ENCODE measurements at places on chromosomes 11 and 22.

- DNase-seq: no peak
Measured at GRCh38 chr22:43446916-43447315, 35.1 kb downstream of the MPPED1 start.

GRCh38 chr11:126893796-126894195, 106.8 kb downstream of the KIRREL3 start:
- no peak for DNase-seq

GRCh38 chr22:17012267-17012666, 4.2 kb upstream of the GAB4 start:
- DNase-seq: no peak

DNA sequence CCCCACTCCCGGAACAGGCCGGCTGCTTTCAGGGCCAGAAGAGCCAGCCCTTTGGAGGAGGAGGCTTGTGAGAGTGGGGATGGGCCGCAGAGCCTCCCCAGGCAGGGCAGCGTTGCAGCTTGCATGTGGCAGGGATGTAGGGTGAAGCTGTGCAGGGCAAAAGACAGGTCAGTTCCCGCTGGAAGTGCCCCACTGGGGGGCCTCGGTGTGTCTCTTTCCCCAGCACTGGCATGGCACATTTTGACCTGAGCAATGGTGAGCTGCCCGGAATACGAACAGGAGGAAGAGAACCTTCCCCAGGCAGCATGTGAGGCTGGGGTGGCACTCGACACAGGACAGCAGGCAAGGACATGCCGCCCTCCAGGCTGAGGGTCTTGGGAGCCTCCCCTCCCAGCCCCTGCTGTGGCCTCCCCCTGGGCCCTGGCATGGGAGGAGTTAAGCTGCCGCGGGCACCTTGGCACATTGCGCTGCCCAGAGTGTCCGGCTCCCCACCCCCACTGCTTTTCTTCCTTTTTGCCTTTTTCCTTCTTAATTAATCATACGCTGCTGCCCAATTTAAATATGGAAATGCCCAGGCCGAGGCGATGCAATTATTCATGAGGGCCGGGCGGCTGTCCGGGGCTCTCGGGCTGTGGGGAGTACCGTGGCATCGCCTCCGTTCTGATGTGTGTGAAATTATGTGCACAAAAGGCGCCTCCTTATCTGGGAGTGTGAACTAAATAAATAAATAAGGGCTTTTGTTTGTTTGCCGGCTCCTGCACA, 76.0 kb upstream of the WNT7B start:
- peak; percentile 34 for DNase-seq

GRCh38 chr11:128582496-128583366, 4.6 kb downstream of the ETS1 start:
- no peak for DNase-seq

GRCh38 chr11:8263109-8263768, 439 bp downstream of the LMO1 start:
- DNase-seq: no peak
